CD4-positive, alpha-beta T cell treated with Interleukin-2 at 100 ng/mL for 4 hours (primary cell): ENCODE measurements at places on chromosomes 3 and 15.

GRCh38 chr3:128081226-128081625 lies 29.0 kb downstream of the SEC61A1 start:
- DNase-seq: no peak

DNA sequence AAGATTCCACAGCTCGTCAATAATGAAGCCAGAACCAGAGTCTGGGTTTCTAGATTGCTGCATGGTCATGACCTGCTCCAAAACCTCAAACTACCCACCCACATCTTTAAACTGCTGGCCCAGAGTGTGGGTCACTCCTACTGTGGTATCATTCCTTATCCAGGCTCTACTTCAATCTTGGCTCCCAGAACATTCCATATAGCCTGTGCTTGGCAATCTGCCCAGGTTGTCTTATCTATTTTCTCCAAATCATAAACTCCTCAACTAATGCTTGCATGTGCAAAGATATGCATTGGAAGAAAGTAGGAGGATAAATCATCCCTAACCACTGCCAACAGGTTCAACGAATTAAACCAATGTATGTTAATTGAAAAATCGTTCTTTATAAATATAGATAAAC lies 169.7 kb downstream of the ANXA2 start:
- DNase-seq: no peak

DNA sequence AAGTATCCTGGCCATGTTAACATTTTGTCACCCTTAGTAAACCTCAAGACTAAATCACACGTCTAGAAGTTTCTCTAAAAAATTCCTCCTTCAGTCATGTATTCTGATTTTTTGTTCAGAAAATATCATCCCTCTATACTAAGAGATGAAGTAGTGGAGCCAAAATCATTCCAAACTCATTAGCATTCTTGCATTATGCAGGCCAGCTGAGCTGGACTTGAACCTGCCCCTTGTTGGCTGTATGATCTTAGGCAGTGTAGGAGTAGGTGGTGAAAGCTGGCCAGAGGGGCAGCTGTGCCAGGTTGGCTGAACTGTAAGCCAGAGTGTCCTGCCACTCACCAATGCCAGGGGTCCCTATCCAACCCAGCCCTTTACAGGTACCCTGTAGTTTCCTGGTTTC lies 69.1 kb downstream of the CDAN1 start:
- DNase-seq: no peak

DNA sequence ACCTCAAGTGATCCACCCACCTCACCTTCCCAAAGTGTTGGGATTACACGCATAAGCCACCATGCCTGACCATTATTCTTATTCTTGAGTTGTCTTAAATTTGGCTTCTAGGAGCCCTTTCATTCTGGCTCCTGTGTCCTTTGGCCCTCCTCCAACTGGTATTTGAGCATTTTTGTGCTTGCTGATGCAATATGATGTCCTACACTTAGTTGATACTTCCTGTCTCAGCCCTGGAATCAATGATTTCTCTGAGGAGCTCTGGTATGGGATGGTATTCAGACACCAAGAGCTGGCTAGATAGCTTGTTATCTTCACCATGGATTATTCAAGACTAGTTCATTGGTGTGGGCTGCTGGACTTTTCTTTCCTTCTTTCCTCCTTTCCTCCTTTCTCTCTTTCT lies 25.4 kb downstream of the ZNF621 start:
- DNase-seq: no peak

GRCh38 chr3:101235048-101235447 lies 85.3 kb downstream of the IMPG2 start:
- no peak for DNase-seq

DNA sequence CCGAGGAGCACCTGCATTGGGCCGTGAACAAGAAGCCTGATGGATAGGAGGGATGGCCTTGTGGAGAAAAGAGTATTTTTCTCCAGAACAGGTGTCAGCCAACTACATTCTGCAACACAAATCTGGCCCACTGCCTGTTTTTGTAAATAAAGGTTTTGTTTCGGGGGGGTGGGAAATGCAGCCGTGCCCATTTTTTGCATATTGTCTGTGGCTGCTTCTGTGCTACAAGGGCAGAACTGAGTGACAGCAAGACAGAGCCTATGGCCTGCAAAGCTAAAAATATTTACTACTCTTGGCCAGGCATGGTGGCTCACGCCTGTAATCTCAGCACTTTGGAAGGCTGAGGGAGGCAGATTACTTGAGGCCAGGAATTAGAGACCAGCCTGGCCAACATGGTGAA lies 95.9 kb upstream of the AKAP13 start:
- no peak for DNase-seq

GRCh38 chr15:99050328-99050980 lies 42.9 kb upstream of the PGPEP1L start:
- no peak for DNase-seq

DNA sequence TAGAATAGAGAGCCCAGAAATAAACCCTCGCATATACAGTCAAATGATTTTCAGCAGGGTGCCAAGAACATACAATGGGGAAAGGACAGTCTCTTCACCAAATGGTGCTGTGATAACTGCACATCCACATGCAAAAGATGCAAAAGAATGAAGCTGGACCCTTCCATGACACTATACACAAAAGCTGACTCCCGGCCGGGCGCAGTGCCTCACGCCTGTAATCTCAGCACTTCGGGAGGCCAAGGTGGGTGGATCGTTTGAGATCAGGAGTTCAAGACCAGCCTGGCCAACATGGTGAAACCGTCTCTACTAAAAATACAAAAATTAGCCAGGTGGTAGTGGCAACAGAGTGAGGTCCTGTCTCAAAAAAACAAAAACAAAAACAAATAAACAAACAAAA lies 43.2 kb upstream of the IQSEC1 start:
- DNase-seq: no peak

GRCh38 chr3:197475514-197475913 lies 80.3 kb downstream of the BDH1 start:
- DNase-seq: no peak

GRCh38 chr15:41994171-41994650 lies 21.9 kb upstream of the EHD4 start:
- no peak for DNase-seq

GRCh38 chr3:122421101-122421500 lies 5.2 kb upstream of the WDR5B start:
- DNase-seq: no peak

DNA sequence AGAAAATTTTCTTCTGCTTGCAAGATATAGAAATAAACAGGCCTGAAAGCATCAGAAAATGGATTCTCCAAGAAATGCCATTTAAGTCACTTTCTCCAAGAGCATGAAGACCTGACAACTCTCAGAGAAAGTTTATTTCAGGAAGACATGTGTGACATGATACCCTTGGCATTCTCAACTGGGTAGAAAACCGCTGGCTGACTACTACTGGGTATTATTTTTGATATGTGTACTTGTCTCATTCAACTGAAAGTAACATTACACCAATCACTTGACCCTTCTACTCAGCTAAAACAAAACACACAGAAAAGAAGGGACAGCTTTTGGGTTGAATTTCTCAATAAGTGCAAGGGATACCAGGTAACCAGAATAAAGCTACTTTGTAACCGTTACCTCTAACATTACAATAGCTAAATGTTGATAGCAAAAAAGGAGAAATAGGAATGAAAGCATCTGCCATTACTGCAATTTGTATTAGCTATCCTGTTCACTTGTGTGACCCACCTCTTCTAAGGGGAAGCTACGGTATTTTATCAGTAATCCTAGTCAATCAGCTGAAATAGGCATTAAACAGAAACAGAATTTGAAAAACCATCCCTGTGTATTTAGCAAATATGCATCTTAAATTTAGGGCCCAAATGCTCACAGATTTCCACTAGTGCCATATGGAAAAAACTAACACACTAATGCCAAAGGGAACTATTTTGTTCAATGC lies 7.3 kb downstream of the TRA2B start:
- no peak for DNase-seq

- DNase-seq: peak; percentile 68
These were observed 159.1 kb upstream of the EOMES start for GRCh38 chr3:27880969-27881892.

GRCh38 chr3:77412584-77412983 lies 372.7 kb downstream of the ROBO2 start:
- DNase-seq: no peak

DNA sequence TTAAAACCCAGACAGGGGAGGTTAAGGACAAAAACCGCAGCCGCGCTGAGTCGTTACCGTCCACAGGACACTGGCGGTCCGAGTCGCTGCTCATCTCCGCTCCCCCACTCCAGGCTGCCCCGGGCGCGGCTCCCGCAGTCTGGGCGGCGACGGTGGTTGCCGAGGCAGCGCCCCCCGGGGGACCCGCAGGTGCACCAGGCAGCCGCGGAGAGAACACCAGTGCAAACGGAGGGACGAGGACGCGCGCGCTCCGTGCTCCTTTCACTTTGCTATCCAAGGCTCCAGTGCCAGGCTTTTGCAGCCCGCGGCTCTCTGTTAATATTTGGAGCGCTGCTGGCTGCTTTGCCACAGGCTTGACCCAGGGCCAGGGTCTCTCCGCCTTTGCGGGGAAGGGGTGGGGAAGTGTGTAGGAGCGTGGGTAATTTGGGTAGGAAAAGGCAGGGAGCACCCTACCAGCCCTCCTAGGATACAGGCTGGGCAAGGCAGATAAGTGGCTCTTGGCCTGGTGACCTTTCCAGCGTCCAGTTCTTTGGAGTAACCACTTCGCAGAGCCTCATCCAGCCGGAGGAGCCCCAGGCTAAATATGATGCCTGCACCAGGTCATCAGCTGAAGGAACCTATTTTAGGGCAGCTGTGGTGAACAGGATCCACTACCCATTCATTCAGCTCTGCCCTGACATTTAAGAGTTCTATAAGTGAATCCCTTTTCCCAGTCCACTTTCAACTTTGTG lies at the start of gene GADL1:
Gene GADL1, minus strand, starts transcription at position 141 of the 731 bp plus-strand sequence. Its CDS starts 47 bp downstream, at position 94.
- no peak for DNase-seq

DNA sequence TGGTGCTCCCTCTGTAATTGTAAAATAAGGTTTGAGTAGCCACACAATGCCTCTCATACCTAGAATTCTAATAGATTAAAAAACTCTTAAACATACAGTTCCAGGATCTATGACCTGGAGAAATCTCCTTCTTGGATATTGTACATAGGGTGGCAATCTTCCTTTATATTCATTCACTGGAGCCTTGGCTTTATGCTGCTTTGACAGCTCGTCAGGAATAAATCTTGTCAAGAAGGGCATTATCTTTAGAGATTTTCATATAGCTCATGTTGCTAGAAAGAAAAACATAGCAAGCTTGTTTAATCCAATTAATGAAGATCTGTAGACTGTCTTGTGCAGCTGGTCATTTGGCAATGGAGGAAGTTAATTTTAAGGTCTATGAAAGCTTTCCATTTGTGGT lies 131.1 kb downstream of the PYDC2 start:
- DNase-seq: no peak

DNA sequence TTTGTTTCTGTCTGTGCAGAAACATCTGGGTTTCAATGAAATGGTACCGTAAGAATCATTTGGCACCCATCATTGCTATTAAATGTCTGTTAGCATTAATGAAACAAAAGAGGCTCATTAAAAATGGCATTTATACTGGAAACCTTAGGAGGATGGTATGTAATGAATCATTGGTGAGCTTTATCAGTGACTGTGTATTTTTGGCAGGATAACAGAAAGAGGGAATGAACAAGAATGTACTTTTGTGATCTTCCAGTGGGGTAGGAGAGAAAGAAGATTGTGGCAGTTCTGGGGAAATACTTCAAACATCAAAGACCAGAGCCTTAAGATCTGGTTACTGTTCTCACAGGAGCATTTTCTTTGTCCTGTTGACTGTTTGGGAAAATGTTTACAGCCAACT lies 4.7 kb upstream of the DCBLD2 start:
- DNase-seq: no peak

DNA sequence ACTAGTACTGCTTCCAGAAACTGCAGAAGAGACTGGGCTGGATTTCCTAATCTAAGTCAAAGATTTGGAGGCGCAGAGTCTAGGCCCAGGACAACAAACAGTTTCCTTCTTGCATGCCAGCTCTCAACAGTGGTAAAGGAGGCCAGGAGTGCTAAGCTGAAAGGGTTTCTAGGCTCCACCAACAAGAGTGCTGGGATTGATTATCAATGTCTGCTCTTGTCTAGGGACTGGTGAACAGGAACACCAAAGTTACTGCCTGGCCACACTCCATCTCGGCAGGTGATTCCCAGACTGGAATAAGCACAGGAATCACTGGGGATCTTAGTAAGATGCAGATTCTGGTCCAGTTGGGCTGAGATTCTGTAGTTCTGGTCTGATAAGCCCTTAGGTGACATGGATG lies 22.8 kb upstream of the FGD5 start:
- no peak for DNase-seq

GRCh38 chr3:40663280-40663679 lies 138.5 kb downstream of the ZNF621 start:
- no peak for DNase-seq

- DNase-seq: no peak
These were observed 405.1 kb downstream of the LPP start for GRCh38 chr3:188559072-188559429.

DNA sequence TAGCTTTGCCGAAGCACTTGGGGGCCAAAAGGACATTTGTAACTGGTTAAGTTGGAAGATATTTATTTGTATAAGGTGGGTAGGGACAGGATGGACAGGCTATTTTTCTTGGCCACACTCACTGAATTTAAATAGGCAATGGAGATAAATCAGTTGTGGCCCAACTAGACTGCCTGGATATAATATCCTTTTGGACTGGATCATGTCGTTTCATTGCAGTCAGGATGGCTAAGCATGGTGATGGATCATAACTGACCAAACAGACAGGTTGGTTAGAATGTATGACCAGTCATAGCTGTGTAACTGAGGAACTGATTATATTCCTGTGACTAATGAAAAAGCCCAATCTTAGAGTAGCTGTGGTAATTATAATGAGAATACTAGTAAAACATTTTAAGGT lies 284.0 kb downstream of the LPP start:
- DNase-seq: no peak

DNA sequence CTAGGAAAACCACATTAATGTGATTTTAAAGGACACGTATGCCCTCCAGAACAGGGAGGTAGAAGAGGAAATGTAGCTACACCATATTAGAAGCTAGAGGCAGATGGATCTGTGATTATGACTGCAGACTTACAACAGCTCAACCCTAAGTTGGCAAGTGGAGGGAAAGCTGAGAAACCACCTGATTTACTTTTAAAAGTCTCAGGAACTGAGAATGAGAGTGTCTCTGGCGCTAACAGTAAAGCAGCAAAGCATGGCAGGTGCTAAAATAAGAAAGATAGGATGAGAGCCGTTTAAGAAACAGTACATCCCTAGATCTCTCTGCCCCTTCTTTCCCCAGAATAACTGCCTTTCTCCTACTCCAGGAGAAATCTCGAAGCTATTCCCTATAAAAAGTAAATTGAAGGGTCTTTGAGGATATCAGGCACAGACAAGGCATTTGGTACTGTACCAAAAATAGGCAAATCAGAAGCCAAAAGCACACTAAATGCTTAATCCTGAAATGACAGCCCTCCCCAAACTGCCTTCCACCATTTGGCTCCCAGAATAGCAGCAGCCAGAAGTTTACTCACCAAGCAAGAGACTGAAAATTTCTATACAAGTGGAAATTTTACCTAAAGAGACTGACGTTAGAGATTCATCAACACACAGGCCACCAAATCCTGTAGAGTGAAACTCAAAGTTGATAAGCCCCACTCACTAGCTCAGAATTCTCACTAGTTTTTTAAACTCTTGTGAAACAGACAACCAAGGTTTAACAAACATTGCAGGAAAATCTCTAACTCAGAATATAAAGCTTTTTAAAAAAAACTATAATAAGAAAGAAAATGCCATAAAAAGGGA lies 34.3 kb upstream of the PARP14 start:
- DNase-seq: peak; percentile 39
